ENCODE measurements at places on chromosomes 3 and 15.

DNA sequence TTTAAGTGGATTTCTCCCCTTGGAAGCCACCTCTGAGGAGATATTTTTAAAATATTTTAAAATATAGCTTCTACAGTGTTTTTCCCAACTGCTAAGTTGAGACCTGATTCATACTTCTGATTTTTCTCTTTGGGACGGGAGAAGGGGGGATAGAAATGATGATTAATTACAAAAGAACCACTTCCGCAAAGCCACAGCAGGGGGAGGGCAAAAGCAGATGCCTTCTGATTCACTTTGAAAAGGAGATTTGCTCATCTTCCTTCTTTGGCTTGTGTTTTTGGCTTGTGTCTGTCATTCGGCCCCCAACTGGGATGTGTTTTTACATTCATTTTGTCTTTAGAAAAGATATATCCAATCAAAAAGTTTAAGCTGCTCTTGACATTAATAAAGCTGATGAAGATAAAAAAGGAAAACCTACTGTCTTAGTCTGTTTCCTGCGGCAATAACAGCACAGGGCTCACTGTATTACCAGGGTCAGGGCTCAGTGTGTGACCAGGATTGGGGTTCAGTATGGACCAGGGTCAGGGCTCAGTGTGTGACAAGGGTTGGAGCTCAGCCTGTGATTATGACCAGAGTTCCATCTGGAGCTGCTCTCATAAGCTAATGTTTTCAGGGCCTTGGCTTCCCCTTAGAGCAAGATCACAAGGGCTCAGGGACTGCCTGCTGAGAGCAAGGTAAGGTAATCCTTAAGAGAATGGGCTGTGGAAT, 223.2 kb downstream of the MTHFS start:
- DNase-seq, result no peak

GRCh38 chr3:73056014-73056844, 5.2 kb upstream of the EBLN2 start:
- peak; percentile 28 for DNase-seq

DNA sequence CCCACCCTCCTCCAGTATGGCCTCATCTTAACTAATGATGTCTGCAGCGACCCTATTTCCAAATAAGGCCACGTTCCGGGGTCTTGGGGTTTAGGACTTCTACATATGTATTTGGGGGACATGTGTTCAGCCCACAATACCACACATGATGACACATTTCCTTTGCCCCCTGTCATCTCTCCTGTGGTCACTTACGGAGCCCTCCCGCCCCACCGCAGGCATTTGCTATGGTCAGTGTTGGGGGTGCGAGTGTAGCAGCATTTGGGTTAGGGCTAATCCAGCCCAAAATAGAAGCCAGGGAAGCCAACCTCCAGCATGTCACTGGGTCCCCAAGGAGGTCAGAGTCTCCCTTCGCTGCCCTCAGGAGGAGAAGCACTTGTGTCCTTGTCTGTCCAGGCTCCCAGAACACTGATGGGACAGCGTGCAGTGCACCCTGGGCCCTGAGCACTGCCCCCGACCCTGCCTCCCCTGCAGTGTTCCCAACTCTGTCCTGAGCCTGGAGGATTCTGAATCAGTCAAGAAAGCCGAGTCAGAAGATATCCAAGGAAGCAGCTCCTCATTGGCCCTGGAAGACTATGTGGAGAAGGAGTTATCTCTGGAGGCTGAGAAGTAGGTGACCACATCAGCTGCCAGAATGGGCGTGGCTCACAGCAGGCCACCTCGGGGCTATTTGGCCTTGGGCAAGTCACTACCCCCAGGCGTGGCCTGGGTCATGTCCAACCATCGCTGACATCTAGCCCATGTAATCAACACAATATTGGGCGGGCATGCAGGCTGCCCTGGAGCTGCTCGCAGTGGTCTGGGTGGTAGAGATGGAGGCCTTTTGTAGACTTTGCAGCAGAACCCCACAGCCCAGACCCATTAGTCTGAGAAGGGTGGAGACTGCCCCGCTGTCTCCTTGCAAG, 46.9 kb upstream of the FGD5 start:
- DNase-seq, result no peak

DNA sequence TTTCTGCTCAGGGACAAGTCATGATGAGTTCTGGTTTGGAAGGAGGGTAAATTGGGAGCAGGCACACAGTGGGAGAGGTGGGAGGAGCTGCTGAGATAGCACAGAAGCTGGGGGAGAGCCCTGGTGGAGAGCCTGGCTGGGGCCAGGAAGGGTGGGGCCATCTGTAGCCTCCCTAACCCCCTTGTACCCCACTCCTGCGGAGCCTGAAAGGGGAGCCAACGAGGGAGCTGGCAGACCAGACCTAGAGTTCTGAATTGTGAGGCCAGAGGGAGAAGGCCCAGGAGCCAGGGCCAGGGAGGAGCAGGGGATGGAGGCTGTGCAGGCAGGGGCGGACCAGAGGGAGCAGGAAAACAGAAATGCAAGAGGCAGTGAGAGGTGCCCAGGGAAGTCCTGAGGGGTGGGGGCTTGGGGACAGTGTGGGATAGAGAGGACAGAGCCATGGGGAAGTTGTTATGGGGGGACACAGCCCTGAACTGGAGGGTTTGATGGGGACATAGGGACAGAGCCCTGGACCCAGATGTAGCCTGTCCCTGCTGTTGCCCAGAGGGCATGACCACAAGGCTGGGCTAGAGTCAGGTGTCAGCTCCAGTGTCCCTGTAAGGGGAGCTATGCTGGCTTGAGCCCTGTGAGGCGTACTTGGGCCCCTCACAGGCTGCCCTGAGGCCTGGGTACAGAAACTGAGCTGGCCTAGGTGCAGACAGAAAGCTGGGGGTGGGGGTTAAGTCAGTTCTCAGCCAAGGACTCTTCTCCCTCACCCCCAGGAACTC, 1.2 kb downstream of the TMIE start:
- no peak for DNase-seq

DNA sequence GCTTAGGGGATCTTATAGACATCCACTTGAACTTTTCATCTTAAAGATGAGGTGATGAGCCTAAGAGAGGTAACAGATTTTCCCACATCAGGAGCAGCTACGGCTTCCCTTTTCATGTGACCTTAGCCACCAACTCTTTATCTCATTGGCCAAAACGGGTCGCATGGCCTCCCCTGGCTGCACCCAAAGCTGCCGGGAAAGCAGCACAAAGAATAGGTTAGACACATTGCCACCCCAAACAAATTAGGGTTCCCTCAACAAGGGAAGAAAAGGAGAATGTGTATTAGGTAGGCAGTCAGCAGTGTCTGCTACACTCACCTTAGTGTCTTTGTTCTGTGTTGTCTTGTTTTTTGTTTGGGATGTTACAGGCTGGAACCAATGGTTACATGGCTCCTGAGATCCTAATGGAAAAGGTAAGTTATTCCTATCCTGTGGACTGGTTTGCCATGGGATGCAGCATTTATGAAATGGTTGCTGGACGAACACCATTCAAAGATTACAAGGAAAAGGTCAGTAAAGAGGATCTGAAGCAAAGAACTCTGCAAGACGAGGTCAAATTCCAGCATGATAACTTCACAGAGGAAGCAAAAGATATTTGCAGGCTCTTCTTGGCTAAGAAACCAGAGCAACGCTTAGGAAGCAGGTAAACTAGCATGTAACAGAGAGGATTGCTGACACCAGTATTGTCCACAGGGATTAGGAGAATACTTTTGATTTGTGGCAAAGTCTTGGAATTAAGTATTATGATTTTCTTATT, 44.2 kb downstream of the GRK7 start:
- DNase-seq, result no peak

- DNase-seq, result no peak
Measured at GRCh38 chr3:53719796-53720195, 126.4 kb downstream of the CHDH start.

GRCh38 chr3:192802957-192803899, 75.9 kb upstream of the FGF12 start:
- no peak for DNase-seq

- no peak for DNase-seq
Measured at GRCh38 chr3:115975353-115975752, 352.0 kb downstream of the GAP43 start.

- DNase-seq, result no peak
Measured at GRCh38 chr3:99212969-99213368, 311.5 kb upstream of the DCBLD2 start.

GRCh38 chr3:71025010-71025409, 558.5 kb downstream of the FOXP1 start:
- DNase-seq, result no peak

DNA sequence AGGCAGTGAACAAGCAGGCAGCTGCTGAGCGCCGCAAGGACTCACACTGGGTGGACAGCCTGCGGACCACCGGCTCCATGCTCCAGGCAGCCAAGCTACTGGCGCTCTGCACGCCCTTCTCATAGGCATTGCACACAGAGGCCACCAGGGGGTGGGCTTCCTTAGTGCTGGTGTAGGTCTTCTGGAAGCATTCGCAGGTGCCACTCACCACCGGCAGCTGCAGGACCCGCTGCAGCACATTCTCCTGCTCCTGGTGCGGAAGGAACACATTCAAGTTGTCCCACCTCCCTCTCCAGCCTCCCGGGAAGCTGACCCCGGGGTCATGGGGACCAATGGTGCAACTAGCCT, 6.0 kb downstream of the PLIN1 start:
- DNase-seq, result no peak

DNA sequence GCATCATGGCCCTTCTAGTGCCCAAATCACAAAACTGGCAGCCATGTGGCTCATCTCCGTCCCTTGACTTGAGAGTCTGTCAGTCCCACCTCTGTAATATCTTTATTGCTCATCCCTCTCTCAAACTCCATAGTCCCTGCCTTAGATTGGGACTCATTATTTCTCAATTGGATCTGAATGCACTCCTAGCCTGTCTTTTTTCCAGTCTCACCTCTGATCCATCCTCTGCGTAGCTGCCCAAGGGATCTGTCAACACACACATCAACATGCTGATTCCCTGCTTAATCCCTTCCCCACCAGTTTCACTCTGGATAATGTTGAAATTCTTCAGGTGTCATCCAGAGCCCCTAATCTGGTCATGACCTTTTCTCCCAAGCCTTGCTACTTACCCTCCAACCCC, 39.3 kb downstream of the NMNAT3 start:
- no peak for DNase-seq

- DNase-seq, result no peak
Measured at GRCh38 chr3:180457225-180457624, 144.7 kb upstream of the TTC14 start.

DNA sequence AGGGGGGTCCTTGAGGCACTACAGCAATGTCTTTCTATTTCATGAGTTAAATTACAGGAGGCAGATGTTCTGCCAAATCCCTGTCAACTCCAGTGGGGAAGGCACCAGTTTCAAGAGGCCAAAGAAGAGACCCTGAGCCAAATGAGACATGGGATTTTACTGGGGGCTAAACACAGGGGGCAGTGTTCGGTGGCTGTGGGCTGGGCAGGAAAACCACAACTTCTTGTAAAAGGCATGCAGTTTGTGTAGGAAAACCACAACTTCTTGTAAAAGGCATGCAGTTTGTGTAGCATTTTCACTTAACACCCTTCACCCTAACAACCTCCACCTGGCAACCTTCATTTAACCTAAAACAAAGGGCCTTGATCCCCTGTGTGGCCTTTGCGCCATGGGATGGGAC, 61.0 kb downstream of the POLR2M start:
- no peak for DNase-seq

GRCh38 chr3:158085931-158086330, 20.3 kb downstream of the SHOX2 start:
- no peak for DNase-seq

GRCh38 chr3:14758297-14758696, 60.5 kb upstream of the FGD5 start:
- DNase-seq, result no peak

GRCh38 chr3:174854987-174855386, 4.1 kb upstream of the NAALADL2 start:
- no peak for DNase-seq

GRCh38 chr3:194632809-194633348, 340 bp downstream of the TMEM44 start:
- DNase-seq, result no peak

DNA sequence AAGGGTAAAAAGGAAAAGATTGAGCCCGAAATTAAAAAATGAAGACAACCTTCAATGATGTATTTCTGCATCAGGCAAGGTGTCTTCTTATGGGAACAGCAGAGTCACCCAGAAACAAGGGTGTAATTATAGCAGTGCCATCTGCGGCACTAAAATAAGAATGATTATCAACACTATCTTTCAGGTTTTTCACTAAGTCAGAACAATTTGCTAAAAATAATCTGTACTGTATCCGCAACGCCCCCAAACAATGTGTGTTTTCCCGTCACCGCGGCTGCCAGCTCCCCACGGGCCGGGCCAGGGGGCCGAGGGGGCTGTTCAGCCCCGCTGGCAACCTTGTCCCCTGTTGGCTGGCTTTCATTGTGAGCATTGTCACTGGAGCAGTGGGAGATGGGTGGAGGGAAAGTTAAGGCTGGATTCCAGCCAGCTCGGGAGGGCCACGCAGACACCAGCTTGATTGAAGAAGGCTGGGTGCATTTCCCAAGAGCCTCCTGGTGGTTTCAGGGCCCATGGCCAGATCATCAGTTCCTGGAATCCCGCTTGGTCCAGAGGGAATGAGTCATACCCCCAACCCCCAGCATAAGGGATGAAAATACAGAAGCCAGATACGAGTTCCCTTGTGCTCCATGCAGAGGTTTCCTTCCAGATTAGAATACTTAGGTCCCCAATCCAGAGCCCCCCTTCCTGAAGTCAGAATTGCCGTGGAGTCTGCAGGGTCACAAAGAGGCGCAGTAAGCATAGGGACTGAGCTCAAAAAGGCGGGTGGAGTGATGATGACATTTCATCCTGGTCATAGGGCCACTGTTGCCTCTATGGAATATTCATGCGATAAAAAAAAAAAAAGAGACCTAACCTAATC, 90.2 kb upstream of the KLF13 start:
- DNase-seq, result no peak

GRCh38 chr3:70753572-70753971, 441.1 kb upstream of the MDFIC2 start:
- no peak for DNase-seq

DNA sequence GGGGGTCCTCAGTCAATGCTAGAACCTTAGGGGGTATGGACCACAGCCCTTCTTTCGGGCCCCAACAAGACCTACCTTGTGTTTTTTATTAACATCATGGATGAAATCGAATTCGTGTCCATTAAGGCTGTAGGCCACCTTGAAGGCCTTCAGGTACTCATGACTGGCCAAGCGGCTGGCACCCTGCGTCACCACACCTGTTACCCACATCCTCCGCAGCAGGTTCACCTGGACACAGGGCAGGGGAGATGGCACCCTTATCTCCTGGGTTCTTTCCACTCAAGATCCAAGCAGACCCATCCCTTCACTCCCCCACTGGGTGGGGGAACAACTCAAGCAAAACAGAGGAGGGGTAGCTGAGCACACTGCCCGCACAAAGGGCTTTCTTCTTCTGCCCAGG, 6.6 kb downstream of the MFGE8 start:
- DNase-seq, result no peak

- DNase-seq, result no peak
Measured at GRCh38 chr3:141929341-141929995, 53.0 kb downstream of the ATP1B3 start.

DNA sequence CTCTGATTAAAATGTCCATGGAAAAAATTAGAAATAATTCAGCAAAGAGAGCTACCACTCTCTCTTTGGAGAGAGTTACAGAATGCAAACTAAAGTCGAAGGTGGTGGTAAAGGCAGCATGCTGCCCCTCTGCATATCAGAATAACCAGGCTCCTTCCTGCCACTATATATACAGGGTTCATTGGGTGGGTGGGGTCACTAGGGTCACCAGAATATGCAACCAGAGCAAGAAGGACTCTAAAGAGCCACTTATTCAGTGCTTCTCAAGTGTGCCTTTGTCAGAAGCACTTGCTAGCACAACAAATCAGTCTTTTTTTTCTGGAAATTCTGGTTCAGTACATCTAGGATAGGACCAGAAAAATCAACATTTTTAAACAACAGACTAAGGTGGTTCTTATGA, 70.0 kb downstream of the MTHFS start:
- no peak for DNase-seq

Measured in CD4-positive, alpha-beta memory T cell (primary cell).